Spleen (tissue), 13 donors: ENCODE measurements at places on chromosomes 12 and 14.

GRCh38 chr12:91687052-91688017 is 458.3 kb downstream of the BTG1 start:
- DNase-seq: no peak

DNA sequence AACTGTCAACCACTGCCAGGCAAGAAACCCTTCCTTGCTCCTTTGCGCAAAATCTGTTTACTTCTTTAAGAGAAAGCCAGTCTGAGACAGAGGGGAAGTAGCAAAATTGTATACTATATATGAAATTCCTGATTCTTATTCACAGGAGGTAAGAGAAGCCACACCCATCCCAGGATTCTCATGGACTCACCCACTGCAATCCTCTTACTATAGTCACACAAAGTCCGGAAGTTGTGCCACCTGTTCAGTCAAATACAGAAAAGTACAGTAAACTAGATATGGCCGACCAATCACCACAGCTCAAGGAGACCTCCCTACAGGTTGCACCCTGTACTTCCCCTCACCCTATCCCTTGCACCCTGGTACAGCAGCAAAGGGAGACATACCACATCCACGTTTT is 2.9 kb downstream of the PRMT5 start:
- no peak for DNase-seq

- DNase-seq: no peak
These were observed 3.6 kb downstream of the CLEC7A start for GRCh38 chr12:10126413-10126812.

DNA sequence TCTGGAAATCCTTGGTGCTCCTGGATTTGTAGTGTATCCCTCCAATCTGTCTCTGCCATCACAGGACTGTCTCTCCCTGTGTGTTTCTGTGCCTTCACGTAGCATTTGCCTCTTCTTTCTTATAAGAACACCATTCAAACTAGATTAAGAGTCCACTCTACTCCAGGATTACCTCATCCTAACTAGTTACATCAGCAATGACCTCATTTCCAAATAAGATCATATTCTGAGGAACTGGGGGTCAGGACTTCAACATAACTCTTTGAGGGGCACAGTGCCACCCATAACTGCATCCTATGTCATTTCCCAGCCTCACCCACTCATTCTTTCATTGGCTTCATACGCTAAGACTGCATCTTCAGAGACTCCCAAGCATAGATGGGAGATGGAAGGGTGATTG is 106.2 kb downstream of the NT5DC3 start:
- DNase-seq: no peak

DNA sequence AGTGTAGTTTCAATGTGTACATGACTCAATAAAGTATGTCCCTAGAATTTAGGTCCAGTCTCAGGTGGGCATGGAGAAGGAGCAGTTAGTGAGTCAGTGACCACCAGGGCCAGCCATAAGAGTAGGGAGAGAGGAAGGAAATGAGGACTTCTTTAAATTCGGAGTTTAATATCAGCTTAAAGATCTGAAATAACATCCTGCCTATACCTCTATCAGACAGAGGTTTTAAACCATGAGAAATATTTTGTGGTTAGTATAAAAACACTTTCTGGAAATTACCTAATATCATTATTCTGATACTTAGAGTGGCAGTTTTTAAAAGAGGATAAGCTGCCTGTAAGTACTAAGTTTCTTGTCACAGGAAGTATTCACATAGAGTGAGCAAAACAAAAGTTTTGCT is 61.7 kb upstream of the ST8SIA1 start:
- DNase-seq: no peak

GRCh38 chr14:59849411-59850130 is 21.0 kb downstream of the RTN1 start:
- no peak for DNase-seq

GRCh38 chr14:100088226-100088625 is 23.0 kb downstream of the EVL start:
- DNase-seq: no peak

- DNase-seq: peak; percentile 84
These were observed 8.7 kb upstream of the FGD4 start for GRCh38 chr12:32390572-32391219.

DNA sequence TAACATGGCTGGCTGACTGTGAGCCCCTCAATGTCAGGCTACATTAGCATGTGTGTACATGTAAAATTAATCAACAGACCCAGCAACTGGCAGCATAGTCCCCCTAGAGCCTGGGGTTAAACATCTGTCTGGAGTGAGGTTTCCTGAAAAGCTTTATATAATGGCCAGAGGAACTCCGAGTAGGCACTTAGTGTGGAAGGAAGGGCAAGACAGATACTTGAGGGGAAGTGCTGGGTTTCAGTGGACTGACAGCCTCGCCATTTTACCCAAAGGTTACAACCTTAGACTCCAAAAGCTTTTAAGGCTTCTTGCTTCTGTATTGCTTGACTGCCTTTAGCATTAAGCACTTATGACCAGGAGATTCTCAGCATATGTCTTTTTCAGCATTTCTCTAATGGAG is 430.8 kb downstream of the FLRT2 start:
- DNase-seq: no peak

GRCh38 chr14:105844810-105845724 is 318.7 kb downstream of the TMEM121 start:
- peak; percentile 70 for DNase-seq

- DNase-seq: no peak
These were observed 84.1 kb downstream of the FRMD6 start for GRCh38 chr14:51735851-51736250.

DNA sequence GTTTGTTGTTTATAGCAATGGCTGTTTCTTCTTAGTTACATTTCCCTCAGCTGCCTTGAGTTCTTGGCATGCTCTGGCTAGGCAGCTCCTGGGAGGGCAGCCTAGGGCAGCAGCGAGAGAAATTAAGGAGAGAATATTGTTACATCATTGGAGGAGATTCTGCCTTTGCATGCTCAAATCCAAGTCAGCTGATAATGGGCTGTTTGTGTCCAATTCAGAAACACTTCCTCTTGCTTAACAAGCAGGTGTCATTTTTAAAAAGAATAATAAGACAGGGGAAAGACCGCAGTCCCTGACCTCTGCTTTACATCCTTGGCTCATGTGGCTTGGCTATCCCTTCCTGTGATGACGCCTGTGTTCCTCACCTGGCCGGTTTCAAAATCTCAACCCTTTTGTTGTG is 76.9 kb downstream of the ESR2 start:
- no peak for DNase-seq

- peak; percentile 65 for DNase-seq
These were observed 5.5 kb upstream of the KRT79 start for GRCh38 chr12:52839436-52840105.

DNA sequence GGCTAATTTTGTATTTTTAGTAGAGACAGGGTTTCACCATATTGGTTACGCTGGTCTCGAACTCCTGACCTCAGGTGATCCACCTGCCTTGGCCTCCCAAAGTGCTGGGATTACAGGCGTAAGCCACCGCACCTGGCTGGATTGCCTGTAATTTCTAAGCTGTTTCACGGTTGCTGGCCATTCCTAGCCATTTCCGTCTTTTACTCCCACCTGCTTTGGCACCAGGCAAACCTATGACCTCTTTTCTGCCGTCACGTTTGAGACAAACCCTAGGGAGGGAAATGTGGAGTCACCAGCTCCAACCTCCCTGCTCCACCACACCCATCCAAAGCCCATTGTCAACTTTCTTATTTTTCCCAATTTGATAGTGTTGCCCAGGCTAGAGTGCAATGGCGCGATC is 1.2 kb downstream of the GPR132 start:
- no peak for DNase-seq

DNA sequence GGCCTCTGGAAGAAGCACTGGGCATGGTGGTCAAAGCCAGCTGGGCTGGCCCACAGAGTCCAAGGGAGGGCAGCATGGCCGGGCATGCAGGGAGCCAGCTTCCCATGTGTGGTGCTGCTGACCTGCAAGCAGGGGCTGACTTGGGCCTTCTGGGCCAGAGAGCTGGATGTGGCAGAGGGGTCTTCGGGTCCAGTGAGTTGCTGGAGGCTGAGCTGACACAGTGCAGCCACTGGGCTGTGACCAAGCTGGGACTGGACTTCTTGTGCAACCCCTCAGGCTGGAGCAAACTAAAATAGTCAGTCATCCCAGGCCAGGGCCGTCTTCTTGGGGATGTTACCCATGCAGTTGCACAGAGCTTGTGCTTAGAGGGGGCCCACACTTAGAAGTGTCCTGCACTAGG is 7.3 kb upstream of the RIN3 start:
- peak; percentile 74 for DNase-seq

DNA sequence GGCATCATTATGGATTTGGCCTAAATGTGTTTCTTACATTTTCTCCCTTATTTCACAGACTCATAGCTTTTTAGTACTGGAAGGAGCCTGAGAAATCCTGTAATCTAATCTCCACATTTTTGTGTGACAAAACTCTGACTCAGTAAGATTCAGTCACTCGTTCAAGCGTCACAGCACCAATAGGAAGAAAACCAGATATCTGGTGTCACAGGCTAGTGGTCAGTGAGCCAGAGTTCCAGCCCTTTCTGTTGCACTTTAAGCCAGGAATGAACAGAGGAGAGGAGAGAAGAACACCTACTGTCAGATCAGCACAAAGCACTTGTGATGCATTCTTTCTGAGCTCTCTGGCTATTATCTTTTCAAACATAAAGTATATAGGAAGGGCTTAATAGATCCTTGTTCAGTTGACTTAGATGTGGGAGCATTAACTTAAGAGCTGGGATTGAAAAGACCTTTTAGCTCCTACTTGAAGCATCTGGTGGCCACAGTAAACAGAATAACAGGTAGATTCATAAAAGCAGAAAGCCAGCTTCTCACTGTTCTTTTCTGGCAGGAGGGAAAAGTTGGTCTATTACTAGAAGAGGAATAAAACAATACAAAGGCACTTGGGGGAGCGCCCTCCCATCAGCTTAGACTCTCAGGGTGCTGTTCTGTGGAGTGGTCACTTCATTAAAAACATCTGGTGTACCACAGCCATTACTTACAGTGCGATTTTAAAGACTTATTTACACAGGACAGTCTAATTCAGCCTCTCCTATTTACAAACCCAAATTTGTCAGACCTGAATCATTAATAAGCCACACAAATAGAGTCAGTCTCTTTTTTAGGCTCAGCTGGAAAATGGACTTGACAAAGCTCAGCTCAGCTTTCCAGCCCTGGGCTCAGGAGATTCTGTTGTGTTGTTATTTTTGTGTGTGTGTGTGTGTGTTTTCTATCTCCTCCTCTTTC is 12.2 kb upstream of the NID2 start:
- DNase-seq: no peak

DNA sequence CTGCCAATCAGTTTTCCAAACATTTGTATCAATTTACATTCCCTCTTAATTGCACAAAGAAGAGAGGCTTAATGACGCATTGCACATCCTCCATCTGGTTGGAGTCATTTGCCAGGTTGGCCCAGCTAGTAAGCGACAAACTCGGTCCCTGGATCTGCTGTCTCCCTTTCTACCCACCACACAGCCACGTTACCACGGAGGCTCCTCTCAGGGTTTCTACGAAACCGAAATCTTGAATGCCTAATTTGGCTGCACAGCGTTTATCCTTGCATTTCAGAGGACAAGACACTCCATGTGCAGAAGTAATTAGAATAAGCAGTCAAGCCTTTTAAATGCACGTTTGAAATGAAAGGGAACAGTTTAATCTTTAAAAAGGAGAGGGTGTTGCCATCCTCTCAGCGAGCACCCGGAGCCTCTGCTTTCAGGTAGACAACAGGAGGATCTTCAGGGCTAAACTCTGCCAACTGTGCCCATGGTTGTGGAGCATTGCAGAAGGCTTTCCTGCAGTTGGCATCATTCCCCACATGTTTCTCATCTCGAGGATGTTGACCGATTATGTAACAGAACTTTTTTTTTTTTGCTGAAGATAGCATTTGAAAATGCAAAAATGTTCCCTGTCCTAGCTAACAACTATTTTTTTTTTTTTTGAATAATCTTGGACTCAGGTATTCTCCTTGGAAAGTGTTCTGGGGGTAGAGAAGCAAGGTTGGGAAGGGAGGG is 37.8 kb downstream of the SLC24A4 start:
- no peak for DNase-seq

DNA sequence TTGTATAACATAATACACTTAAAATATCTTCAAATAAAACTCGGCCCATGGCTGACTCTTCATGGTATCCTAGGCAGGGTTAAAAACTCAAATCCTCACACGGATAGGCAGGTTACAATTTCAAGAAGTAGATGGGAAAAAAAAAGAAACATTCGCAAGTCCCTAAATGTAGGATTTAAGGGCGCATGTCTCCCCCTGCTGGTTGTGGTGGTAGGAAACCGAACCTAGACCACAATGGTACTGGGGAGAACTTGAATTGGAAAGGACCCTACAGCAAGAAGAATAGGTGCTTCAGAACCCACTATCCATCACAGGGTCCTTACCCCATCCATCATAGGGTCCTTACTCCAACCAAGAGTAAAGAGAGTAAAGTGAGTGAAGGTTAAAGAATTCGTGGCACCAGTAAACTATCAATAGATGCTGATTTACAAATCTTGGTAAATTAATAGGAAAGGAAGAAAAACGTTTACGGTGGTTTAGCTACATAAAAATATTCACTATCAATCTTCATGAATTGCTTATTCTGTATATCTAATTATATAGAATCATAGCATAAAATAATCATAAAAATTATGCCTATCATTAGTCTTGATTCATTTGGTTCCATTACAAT is 3.3 kb upstream of the CIPC start:
- peak; percentile 85 for DNase-seq

DNA sequence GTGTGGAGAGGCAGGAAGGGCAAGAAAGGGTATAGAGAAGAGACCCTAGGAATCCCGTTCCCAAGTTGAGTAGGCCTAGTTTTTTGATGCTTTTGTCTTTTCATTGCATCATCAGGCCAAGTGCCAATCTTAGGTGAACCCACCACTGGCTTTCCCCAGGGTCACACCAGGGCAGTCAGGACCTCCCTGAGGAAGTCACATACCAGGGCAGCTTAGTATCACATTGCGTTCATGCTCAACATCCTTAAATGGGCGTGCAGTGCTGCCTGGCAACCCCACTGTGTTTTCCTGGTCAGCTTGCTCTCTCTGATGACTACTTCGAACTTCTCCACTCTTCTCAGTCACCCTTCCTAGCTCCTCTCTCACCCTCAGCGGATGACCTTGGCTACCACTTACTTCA is 9.0 kb downstream of the ASIC1 start:
- no peak for DNase-seq

GRCh38 chr14:73752297-73752992 is 38.3 kb upstream of the PNMA1 start:
- DNase-seq: peak; percentile 76

GRCh38 chr14:87230726-87231125 is 762.3 kb downstream of the GALC start:
- DNase-seq: no peak

- no peak for DNase-seq
These were observed 26.7 kb downstream of the SERPINA1 start for GRCh38 chr14:94361682-94362081.
